ENCODE measurements at places on chromosomes 12 and 14.

- DNase-seq, result no peak
These were observed 1.8 kb upstream of the GNS start for GRCh38 chr12:64760808-64761573.

DNA sequence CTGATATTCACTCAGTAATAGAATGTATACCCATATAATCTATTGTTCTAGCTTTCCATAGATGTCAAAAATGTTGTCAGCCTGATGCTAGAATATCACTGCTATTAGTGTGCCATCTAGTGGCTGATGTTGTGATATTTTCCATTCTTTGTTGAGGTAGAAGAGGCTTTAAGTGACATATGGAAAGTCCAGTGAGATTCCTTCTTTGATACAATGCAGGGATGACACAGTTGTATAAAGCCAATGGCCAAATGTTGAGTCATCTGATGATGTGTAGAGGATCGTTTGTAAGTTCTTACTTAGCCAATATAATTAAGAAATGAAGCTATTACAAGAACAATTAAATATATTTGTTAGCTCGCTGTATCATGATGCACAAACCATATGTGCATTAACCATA lies 58.1 kb upstream of the PCED1B start:
- DNase-seq, result peak; percentile 48

DNA sequence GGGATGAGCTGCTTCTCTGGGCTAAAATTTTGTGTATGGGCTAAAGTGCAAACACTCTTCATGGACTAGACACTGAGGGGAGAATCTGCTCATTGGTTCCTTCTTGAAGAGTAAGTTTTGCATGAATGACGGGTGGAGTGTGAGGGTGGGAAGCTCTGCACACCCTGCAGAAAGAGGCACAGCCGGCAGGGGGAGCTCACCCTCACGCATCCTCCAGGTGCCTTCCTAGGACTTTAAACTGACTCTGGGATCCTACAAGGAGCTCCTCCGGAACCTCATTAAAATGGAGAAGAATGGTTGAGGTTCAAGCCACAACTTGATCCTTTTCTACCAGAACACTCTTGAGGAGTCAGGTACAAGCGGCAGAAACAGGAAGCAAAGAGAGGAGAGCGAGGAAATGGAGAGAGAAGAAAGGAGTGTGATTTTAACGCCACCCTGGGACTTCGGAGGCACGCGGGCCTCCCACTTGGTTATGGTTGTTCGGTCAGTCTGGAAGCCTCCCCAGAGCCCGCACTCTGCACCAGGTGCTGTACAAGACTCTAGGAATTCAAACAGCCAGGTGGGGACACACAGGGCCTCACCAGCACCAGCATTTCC lies 87.5 kb downstream of the SETD3 start:
- DNase-seq, result peak; percentile 64

DNA sequence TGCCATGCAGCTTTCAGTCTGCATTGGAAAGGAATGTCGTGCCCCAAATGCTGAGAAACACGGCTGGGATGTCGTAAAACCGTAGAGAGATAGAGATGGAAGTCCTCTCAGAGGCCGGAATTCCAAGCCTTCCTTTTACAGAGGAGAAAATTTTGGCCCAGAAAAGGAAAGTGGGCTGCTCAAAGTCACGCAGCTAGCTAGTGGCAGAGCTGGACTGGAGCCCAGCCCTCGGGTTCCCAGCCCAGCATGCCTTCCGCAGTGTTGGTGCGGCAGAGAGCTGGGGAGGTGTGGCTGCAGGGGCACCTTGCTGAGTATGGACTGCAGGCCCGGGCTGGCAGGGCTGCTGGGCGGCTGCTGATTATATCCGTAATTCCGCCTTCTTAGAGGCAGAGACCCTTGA lies 50.3 kb downstream of the KCNA1 start:
- DNase-seq, result no peak

- DNase-seq, result no peak
These were observed 309.6 kb downstream of the TMTC2 start for GRCh38 chr12:82996168-82996812.

- no peak for DNase-seq
These were observed 369.9 kb upstream of the PDE3A start for GRCh38 chr12:19998411-19998810.
